ENCODE measurements at places on chromosomes 2 and 18.
A peak's percentile ranks its signal among the peaks of the same experiment; 100 is the strongest.

GRCh38 chr2:119678021-119678656, 862 bp upstream of the TMEM177 start:
- DNase-seq = no peak

DNA sequence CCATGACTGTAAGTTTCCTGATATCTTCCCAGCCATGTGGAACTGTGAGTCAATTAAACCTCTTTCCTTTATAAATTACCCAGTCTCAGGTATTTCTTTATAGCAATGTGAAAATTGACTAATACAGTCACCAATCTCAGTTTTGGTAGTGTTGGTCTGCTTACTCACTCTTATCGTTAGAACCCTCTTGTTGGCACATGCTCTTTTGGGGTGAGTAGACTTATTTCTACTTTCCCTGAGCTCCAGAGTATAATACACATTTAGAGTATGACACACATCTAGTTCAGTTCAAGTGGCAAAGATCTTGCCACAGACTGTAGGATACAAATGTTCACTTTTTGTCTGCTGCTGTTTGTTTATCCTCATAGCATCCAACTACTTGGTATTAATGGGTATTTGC, 347.5 kb upstream of the CELF4 start:
- DNase-seq = no peak

GRCh38 chr2:65835975-65836549, 403.7 kb upstream of the SPRED2 start:
- DNase-seq = no peak

GRCh38 chr2:26770986-26771586, 7.0 kb downstream of the SLC35F6 start:
- peak; percentile 96 for DNase-seq

GRCh38 chr2:118584877-118585276, 262.6 kb downstream of the EN1 start:
- no peak for DNase-seq

DNA sequence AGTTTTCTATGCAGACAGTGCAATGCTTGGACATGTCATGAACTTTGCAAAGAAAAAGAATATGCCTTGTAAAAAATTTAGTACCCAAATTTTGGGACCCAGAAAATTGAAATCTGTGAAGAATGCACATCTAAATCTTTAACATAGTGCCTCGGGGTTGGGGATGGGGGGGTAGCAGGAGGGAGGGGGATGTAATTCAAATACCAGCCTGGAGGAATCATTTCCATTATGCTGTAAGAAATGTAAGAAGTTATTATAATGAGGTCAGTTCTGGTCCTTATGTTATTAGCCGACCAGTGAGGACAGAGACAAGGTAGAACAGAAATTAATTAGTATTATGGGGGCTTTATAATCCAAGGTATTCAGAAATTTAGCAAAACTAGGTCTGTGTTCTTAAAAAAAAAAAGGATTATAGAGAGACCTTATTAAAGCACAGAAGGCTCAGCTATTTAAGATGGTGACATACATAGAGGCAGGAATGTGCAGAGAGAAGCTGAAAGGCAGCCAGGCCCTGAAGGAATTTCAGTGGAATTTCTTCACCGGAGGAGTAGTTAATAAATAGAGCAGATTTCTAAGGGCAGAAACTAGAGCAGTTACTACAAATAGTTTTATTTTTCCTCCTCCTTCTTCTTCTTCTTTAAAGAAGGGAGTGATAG, 89.0 kb upstream of the RBMS1 start:
- DNase-seq = peak; percentile 49

Measured in fibroblast of the conjunctiva (primary cell).